HuH-7 (cell line): ENCODE measurements at places on chromosomes 6 and 20.

DNA sequence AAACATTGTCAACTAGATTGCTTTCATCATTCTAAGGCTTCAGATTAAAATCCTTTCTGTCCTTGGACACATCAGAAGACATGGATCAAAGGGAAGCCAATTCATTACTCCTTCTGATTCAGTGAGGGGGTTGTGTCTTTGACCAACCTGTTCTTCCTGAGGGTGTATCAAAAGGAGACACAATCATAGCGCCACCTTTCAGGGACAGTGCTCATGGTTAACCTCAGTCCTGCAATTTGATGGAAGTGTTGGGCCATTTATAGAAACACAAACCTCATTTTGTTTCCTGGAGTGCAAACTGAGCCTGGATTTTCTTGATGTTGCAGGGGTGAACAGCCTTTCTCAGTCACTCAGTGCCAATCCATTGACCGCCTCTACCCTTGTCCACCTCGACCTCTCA, 163.9 kb upstream of the SCGN start:
- DNase-seq = no peak

GRCh38 chr6:67369679-67370078, 1265.4 kb upstream of the ADGRB3 start:
- no peak for DNase-seq

- no peak for DNase-seq
Measured at GRCh38 chr6:13380761-13381160, 52.4 kb upstream of the TBC1D7 start.

DNA sequence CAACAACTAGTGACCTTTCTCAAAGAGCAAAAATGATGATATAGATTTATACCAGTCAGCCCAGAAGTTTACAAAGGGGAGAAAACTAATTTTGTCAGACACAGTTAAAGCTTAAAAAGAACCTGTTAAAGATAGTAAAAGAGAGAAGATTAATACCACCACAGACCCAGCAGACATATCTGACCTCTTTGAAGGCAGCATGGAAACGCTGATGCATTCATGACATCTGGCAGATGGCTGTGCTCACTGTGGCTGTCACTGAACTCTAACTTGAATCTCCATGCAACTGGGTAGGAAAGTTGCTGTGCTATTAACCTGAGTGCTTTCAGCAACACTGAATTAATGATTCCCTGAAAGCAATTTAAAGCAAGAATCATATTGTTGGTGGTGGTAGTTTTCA, 159.8 kb upstream of the PRDM1 start:
- DNase-seq = no peak

DNA sequence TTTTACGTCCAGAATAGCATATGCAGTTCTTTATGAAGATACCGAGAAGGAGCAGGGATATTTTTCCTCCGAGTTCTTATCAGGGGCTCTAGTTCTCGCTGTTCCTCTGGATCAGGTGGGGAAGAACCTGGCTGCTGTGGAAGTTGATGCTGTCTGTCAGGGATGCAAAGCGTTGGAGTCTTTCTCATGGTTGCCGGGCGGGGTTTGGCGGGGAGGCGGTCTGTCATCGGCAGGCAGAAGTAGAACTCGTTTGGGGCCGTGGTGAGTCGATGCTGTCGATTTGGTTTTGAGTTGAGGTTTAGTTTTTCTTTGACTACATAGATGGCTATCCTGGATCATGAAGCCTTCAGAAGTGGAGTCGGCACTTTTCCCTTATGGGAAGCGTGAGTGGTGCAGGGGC, 691.2 kb downstream of the QKI start:
- no peak for DNase-seq

DNA sequence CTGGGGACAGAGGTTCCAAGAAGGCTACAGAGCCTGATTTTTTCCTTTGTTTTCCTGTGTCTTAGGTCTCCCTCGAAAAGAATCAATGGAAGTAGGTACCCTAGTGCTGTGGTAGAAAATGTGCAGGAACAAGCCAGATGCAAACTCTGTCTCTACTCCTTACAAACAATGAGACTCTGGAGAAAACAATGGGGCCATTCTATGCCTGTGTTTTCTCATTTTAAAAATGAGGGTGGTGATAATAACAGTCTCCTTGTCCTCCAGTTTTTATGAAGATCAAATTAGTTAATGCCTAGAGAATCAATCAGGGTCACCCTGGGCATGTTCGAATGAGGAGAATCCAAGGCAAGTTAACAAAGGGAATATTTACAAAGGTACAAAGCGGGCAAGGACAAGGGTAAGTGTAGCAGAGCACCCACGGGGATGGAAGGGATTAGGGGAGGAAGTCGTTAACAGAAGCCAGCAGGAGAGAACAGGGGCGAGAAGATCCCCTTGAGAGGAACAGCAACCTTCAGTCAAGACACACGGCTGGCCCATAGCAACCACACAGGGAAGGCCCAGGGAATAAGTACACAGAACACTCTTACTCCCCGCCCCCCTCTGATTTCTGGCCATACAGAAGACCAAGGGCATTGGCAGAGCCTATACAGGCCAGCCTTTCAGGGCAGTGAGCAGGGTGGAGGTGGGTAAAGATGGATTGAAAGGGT, 342.8 kb downstream of the PTPRT start:
- no peak for DNase-seq

DNA sequence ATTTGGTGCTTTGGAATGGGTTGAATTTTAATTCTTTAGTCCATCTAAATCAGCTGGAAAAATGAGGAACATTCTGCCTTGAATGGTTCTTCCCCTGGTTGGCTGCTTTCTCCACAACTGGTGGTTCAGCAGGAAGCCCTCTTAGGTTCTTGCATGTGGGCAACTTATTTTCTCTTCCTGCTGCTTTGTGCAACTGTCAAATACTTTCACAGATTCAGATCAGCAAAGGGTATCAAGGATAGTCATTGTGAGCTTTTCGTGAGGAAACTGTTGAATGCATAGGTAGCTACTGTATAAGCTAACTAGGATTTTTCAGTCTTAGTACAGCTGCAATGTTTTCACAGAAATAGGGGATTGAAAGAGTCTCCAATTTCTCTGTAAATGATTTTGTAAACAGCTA, 72.9 kb upstream of the MRAP2 start:
- DNase-seq = no peak

- DNase-seq = no peak
Measured at GRCh38 chr6:108946695-108947094, 98.5 kb downstream of the ARMC2 start.

- DNase-seq = no peak
Measured at GRCh38 chr6:37826188-37826587, 6.7 kb downstream of the ZFAND3 start.

GRCh38 chr6:14707276-14707675, 538.6 kb upstream of the JARID2 start:
- no peak for DNase-seq

DNA sequence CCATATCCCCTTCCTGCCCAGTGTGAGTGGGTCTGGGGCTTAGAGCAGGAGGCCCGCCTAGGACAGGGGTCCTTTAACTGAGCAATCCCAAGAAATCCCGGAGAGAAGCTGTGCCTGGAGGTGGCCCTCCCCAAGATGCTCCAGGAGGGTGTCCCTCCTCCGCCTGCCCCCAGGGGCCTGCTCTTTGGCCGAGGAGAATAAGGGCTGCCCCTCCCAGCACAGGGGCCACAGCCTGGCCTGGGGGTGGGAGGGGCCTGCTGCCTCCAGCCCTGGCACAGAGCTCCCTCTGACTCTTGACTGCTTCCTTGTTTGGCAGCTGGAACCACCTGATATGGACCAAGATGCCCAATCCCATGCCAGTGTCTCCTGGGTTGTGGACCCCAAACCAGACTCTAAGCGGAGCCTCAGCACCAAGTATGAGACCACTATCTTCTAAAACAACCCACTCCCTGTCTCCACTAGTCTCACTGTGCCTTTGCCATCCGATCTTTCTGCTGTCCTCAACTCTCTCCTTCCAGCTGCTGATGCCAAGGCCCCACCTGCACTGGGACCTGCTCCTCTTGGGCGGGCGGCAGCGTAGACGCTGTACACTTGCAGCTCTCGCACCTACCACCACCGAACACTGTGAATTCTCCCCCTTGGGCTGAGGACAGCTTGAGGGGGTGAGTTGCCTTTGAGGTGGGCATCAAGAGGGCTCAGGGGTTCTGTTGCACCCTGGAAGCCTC, 54.3 kb downstream of the TCP11 start:
- no peak for DNase-seq

- no peak for DNase-seq
Measured at GRCh38 chr6:134060491-134061106, 8.2 kb upstream of the SLC2A12 start.

DNA sequence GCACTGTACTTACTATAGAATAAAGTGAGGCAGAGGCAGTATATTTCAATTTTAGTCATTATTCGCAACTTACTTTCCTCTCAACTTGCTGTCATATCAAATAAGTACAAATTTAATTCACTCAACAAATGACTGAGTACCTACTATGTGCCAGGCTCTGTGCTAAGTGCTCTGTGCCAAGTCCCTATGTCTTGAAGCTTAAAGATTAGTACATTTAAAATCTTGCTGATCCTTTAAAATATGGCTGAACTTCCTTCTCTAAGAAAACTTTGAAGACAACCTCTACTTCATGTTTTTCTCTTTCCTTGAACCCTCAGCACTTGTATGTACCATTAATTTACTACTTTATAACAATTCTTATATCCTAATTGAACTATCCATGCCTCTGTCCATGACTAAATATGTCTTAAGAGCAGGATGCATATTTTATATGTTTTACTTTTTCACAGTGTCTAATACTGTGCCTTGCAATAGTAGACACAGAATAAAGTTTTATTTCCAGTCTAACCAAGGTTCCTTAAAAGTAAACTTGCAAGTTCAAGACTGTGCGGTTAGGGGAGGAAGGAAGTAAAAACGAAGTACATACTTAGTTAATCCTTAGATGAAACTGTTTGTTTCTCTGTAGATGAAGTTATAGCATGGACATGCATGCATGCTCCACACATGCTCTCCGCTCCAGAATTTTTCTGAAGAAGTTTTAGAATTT, 10.0 kb upstream of the LATS1 start:
- DNase-seq = no peak

DNA sequence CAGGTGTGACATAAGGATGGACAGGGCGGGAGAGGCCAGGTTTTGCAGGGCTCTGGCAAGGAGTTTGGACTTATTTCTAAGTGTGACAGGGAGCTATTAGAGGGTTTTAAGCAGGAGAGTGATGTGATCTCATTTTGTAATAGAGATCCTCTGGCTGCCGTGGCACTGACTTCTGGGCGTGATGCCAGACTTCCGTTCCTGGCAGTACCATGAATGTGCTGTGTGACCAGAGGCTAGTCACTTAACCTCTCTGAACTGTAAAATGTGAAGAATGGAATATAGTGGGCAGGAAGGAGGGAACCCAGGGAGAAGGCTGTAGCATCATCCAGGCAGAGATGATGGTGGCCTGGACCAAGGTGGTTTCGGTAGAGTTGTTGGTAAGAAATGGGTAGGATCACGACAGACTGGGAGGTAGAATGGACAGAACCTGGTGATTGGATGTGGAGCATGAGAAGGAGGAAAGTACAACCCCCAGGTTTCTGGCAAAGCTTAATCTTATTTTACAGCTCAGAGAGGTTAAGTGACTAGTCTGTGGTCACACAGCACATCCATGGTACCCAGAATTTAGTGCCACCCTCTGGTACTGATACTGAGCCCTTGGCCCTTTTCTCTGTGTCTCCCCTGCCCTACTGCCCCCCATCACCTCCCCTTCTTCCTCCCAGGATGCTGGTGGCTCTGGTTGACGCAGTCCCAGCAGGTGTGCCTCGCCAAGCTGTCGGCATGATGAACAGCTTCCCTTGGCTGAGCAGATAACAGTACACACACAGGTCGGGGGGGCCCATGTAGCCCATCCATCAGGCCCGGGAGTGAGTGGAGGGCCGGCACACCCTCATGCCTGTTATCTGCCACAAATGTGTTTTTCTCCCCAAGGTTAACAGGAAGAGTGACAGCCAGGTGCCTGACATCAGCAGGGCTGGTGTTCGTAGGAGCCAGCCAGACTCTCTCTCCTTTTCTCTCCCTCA, 52.9 kb upstream of the CTNNBL1 start:
- no peak for DNase-seq

- DNase-seq = no peak
Measured at GRCh38 chr6:17349427-17349826, 44.0 kb upstream of the CAP2 start.

GRCh38 chr6:32370505-32370904, 1.2 kb downstream of the TSBP1 start:
- no peak for DNase-seq

GRCh38 chr20:19913927-19914614, 103.1 kb upstream of the NAA20 start:
- DNase-seq = no peak

DNA sequence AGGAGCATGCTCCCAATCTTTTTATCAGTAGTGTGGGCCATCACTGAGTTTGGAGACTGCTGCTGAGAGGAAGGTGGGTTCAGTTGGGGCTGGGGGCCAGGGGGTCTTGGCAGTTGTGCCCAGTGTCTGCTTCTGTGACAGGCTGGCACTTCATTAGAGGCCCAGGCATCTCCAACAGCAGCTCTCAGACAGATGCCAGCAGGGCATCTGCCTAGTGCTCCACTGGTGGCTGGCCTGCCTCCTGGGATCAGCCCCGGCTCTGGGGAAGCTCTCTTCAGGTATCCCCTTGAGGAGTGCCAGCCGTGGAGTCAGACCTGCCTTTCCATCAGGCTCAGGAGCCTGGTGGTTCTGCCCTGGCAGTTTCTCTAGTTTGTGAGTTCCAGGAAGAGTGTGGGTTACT, 77.3 kb downstream of the DTD1 start:
- no peak for DNase-seq

DNA sequence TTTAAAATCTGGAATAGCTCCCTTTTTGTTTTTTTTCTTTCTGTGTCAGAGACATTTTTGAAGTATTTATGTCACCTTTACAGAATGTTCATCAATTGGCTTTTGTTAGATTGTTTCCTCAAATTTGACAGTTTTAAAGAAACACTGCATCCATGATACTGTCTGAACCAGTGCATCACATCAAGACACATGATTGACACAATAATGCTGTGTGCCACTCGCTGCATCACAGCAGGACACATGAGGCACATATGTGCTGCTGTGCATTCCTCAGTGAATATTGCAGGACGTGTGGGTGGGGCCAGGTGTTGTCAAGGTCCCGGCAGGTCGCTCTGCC, 37.4 kb downstream of the ERMARD start:
- no peak for DNase-seq

DNA sequence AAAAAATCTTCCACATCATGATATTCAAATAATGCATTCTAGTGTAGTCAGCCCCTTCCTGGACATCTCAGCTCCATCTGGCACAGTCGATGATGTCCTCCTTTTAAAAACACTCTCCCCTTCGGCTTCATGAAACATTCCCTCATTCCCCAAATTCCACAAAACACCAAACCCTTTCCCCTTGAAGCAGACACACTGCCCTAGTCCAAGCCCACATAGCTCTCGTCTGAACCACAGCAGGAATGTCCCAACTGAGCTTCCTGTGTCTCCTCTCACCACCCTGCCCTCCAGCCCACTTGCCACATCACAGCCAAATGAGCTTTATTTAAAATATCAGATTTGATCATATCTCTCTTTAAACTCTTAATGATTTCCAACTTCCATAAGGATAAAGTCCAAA, 106.4 kb upstream of the CARMIL1 start:
- no peak for DNase-seq
